ENCODE measurements at places on chromosomes 1 and 21.

DNA sequence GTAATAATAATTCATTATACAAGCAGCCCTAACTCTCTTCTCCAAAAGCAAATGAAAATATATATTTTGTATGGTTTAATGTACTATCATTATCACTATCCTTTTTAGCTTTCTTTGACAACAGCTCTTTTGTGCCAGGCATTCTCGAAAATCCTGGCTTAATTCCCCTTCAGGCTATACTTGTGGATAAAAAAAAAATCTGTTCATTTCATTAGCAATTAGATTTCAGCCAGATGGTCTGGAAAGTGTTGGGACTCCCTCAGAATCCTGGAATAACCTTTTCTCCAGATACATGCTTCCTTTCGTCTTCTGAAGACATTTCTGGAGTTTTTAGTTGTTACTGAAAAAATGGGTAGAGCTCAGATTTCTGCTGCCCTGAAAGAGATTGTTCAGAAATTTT, 83.4 kb upstream of the PLPPR4 start:
- DNase-seq, result no peak

GRCh38 chr1:154342132-154342531, 16.8 kb downstream of the ATP8B2 start:
- no peak for DNase-seq

- no peak for DNase-seq
These were observed 21.4 kb downstream of the TFF3 start for GRCh38 chr21:42293649-42294272.

DNA sequence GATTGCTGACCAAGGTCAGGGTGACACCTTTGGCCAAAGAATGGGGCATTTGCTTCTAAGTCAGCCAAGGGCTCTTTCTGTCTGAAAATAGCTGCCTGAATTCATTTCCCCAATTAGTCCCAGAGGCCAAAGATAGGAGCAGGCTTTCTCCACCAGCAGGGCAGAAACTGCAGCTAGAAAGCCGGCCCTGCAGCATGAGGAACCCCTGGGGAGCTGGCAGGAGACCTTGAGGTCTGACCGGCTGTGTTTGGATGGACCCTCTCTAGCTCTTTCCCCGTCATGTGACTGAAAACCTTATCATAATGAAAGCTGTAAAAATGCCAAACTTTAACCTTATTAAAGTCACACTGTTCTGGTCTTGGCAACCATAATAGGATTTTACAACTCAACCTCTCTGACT, 93.4 kb downstream of the CD58 start:
- DNase-seq, result no peak

DNA sequence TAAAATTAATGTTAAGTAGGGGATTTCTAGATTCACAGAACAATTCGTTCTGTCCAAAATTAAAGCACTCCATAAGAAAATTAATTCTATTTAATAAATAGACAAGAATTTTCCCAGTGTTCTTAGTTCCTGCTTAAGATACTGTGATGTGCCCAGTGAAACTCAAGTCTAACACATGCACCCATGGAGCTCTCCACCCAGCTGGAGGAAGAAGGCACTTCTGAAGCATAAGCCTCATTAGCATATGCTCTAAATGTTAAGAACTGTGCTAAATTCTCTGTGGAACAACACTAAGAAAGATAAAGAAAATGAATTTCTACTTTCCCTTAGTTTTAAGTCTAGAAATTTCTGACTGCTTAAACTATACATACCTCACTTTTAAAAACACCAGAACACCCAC, 71.2 kb downstream of the TTLL7 start:
- no peak for DNase-seq

GRCh38 chr1:84669831-84670230, 20.4 kb downstream of the SSX2IP start:
- no peak for DNase-seq

- no peak for DNase-seq
These were observed 17.9 kb downstream of the CSRP1 start for GRCh38 chr1:201488830-201489589.

Data from K562 (cell line).